Kidney (tissue), 22 donors: ENCODE measurements at places on chromosomes 7 and 10. TPM values are rescaled to one million over a fixed set of nuclear protein-coding genes. Genes with fewer than 3 reads are reported as not detected.

SMARCD3 gene
- 52.5 TPM for total RNA-seq

TFAM gene
- total RNA-seq, result 35.0 TPM

IKZF1 gene
- 36.8 TPM for total RNA-seq

CHAT gene
- not detected for total RNA-seq

PPA1 gene
- 116 TPM for total RNA-seq

SHTN1 gene
- 44.2 TPM for total RNA-seq
